ENCODE measurements at places on chromosomes 12 and 14. TPM values are rescaled to one million over a fixed set of nuclear protein-coding genes. Genes with fewer than 3 reads are reported as not detected.

The TAS2R30 gene
- total RNA-seq = 16.4 TPM

The KSR2 gene
- not detected for total RNA-seq

The ALDH1L2 gene
- 41.5 TPM for total RNA-seq

The TBX3 gene
- total RNA-seq = 12.8 TPM

The CLEC1A gene
- total RNA-seq = not detected

The TSHR gene
- not detected for total RNA-seq

The TMEM229B gene
- 0.81 TPM for total RNA-seq

The PIANP gene
- total RNA-seq = 0.45 TPM

The MMP14 gene
- 258 TPM for total RNA-seq

The KRT74 gene
- not detected for total RNA-seq

The COA8 gene
- 5.6 TPM for total RNA-seq

The USP44 gene
- 1.8 TPM for total RNA-seq

Measured in fibroblast of the aortic adventitia (primary cell).